ENCODE measurements at places on chromosomes 2 and 18.

GRCh38 chr2:172461591-172462372 is 34.4 kb downstream of the ITGA6 start:
- peak; percentile 33 for DNase-seq

- DNase-seq: peak; percentile 37
Observed at GRCh38 chr2:228613133-228613850, 431.8 kb upstream of the SPHKAP start.

DNA sequence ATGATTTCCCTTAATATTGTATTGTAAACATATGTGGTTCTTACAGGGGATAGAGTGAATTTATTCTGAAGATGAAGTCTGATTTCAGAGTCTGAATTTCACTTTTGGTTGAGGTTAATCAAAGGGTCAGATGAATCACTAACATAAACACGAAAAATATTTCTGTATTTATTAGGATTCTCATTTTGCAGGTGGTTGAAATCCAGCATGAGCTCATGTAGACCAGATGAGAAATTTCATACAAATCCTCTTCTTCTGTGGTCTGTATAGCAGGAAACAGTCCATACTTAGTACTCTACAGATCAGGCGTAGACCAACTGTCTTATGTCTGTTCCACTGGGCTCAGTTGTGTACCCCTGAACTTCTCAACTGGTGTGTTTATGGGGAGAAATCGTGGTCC is 157.8 kb downstream of the BABAM2 start:
- DNase-seq: no peak

DNA sequence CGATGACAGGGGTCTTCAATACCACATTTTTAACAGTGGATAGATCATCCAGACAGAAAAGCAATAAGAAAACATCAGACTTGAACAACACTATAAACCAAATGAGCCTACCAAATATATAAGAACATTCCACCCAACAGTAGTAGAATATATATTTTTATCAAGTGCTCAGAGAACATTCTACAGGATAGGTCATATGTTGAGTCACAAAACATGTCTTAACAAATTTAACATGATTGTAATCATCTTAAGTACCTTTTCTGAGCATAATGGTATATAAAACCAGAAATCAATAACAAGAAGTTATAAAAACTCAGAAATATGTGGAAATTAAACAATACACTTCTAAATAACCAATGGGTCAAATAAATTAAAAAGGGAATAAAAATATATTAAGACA is 194.0 kb upstream of the CYP26B1 start:
- no peak for DNase-seq

- no peak for DNase-seq
Observed at GRCh38 chr18:37184209-37184868, 355.4 kb downstream of the KIAA1328 start.

GRCh38 chr2:97868986-97869721 is 126.6 kb downstream of the TMEM131 start:
- no peak for DNase-seq

GRCh38 chr2:240581811-240582210 is 4.7 kb upstream of the CAPN10 start:
- no peak for DNase-seq

DNA sequence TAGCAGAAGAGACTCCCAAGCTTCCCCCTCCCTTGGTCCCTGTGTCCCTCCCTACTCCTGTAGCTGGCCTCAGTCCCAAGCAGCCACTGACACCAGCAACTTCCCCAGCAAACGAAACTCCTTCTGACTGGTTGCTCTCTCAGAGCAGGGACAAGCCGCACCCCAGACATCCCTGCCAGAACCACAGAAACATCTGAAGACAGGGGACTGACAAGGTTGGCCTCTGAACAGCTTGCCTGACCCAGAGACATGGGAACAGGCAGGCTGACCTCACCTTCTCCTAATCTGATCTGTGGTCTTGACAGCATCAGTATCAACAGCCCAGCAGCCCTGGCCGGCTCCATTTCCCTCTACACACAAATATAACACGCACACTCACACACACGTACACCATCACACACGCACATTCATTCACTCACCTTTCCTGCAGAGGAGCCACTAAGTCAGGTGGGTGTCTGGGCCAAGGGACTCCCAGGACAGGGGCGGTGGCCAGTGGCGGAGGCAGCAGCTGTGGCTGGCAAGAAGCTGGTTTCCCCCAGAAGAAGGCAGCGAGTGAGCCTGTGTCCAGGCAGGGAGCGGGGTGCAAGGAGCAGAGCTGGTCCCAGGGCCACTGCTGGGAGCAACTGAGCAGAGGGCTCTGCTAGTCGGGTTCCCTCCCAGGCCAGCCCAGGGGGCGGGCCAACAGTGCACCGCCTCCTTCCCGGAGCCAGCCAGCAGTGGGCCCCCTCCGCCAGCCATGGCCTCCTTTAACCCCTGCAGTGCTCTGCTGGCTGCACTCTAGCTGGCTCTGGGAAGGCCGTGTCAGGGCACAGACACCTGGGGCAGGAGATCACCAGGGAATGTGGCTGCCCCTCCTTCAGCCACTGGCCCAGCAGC is 59.1 kb downstream of the TNS1 start:
- no peak for DNase-seq

- peak; percentile 56 for DNase-seq
Observed at GRCh38 chr2:29920631-29921559, 491 bp downstream of the ALK start.

DNA sequence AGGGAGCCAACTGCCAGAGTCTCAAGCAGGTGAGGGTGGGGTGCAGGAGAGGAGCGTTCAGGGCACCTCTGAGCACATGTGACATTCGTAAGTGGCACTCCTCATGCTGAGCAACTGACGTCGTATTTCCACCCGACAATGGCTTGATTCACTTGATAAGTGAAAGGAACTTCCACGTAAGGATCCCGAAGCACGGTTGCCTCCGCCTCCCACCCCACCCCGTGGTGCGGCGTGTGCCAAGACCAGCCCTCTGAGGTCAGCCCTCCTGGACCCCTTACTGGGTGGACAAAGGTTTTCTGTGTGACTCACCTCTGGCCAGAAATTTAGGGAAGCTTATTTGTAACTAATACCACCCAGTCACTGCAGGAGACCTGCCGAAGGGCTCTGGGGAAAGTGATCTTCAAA is 59.9 kb downstream of the AGAP1 start:
- no peak for DNase-seq

- no peak for DNase-seq
Observed at GRCh38 chr2:237073552-237073951, 12.1 kb upstream of the COPS8 start.

GRCh38 chr18:57258131-57258777 is 94.1 kb upstream of the ST8SIA3 start:
- DNase-seq: peak; percentile 13

DNA sequence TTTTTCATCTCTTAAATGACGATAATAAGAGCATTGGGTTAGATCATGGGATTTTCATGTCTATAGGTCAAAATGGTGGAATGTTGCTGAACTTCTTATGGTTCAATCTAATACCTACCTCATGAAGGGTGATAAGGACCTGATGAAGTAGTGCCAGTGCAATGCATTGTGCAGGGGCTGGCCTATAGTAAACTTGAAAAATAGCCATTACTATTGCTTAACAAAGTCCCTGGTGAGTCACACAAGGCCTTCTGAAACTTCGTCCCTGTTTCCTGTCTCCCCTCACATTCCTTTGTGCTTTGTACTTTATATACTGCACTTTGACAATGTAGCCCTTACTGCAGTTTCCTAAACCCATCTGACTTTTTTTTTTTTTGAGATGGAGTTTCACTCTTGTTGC is 515.9 kb downstream of the SLC4A3 start:
- no peak for DNase-seq

GRCh38 chr2:206836722-206837121 is 71.3 kb downstream of the FASTKD2 start:
- peak; percentile 1 for DNase-seq

- DNase-seq: no peak
Observed at GRCh38 chr18:74183130-74183529, 34.8 kb downstream of the TIMM21 start.

GRCh38 chr2:173412628-173413027 is 58.0 kb downstream of the CDCA7 start:
- DNase-seq: no peak

DNA sequence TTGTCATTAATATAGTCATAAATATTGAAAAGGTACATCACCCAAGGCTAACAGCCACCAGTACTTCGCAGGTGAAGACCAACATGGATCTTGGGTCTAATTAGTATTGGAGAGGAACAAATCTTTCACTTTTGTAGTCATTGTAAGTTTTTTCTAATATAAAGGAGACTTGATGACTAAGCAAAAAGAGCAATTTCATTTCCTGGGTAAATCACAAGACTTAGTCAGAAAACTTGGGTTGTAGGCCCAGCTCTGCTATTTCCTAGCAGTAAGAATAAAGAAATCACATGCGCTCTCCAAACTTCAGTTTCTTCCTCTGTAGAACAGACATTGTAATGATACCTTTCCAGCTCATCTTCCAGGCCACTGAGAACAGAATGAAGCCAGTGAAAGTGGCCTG is 40.9 kb downstream of the NRP2 start:
- DNase-seq: no peak

GRCh38 chr2:33354981-33355380 is 121.5 kb upstream of the RASGRP3 start:
- no peak for DNase-seq

DNA sequence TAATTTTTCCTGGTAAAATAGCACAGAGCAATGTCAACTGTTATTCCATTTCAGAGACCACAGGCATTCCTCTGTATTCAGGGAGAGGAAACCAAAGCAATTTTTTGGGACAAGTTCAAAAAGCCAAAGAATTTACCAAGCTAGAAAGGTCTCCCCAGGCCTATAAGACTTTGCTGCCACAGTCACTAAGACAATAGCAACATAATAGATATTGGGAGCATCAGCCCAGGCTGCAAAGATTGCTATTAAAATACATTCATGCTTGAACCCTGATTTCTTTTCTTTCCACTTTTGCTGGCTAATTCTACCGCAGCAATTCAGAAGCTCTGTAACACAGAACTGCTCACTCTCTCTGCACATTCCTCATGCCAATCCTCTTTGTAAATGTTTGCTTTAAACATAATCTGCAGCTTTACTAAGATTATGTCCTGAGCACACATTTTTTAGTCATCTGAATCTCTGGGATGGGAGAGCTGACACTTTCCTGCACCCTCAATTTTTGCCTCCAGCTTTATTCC is 76.3 kb downstream of the CLHC1 start:
- DNase-seq: no peak

DNA sequence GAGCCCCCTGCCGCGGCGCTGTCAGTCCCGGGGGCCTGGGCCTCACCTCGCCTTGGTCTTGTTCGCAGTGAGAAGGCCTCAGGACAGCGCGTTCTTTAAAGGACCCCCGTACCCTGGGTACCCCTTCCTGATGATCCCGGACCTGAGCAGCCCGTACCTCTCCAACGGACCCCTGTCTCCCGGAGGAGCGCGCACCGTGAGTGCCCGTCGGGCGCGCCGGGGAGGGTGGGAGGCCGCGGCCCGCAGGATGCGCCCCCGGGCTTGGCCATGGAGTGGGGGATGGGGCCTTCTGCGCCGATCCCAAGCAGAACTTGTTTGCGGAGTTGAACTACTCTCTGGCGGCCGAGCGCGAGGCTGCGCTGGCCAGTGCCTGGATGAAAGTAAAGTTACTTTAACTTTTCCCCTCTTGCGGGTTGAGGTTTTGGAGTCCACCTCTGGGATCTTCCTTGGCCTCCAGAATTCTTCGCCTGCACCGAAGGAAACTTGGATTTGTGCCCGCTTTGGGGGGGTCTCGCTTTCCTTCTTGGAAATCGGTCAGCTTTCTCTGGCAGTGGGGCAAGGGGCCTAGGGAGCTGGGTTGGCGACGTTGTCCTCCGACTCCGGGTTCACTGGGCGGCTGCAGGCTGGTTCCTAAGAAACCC is 1.2 kb downstream of the TCF7L1 start:
- DNase-seq: no peak

- DNase-seq: peak; percentile 19
Observed at GRCh38 chr2:46776687-46777327, 138.8 kb downstream of the MCFD2 start.

DNA sequence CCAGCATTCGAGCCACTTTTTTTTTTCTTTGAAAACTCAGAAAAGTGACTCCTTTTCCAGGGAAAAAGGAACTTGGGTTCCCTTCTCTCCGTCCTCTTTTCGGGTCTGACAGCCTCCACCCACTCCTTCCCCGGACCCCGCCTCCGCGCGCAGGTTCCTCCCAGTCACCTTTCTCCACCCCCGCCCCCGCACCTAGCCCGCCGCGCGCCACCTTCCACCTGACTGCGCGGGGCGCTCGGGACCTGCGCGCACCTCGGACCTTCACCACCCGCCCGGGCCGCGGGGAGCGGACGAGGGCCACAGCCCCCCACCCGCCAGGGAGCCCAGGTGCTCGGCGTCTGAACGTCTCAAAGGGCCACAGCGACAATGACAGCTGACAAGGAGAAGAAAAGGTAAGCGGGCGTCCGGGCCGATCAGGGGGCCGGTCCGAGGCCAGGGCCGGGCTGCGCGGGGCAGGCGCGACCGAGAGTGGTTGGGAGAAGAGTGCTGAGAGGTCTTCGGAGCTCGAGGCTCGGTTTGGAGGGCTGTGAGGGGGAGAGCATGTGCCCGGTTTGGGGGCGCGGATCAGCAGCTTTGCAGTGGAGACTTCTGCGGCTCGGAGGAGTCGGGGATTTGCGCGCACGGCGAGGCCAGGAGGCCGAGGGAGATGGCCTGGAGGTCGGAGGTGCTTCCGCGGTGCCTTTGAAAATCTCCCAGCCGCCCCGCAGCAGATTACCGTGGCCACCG is 502 bp downstream of the EPAS1 start:
- peak; percentile 23 for DNase-seq

- no peak for DNase-seq
Observed at GRCh38 chr2:186645999-186646398, 47.9 kb upstream of the FAM171B start.

- DNase-seq: no peak
Observed at GRCh38 chr2:233262562-233262961, 11.1 kb downstream of the ATG16L1 start.

- DNase-seq: no peak
Observed at GRCh38 chr2:10289352-10289751, 13.4 kb upstream of the HPCAL1 start.

DNA sequence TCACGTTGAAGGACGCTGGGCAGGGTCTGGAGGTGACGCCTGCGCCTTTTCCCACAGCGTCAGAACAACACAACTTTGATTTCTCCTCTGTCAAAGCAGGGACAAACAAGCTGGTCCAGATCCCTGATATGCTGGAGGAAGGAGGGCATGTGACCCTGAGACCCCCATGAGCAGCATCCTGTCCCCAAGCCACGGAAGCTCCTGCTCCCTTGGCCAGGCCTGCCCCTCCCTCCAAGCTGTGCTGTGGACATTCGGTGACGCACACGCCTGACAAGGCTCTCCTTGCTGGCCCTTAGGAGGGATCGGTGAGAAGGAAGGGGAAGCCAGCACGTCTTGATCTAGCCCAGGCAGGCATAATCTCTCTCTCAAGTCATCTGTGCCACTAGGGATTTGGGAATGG is 11.3 kb downstream of the MLPH start:
- DNase-seq: no peak

All from NCI-H1105 treated with DMSO at 0.1 percent for 48 hours (cell line).